ENCODE measurements at places on chromosomes 6 and 20.

DNA sequence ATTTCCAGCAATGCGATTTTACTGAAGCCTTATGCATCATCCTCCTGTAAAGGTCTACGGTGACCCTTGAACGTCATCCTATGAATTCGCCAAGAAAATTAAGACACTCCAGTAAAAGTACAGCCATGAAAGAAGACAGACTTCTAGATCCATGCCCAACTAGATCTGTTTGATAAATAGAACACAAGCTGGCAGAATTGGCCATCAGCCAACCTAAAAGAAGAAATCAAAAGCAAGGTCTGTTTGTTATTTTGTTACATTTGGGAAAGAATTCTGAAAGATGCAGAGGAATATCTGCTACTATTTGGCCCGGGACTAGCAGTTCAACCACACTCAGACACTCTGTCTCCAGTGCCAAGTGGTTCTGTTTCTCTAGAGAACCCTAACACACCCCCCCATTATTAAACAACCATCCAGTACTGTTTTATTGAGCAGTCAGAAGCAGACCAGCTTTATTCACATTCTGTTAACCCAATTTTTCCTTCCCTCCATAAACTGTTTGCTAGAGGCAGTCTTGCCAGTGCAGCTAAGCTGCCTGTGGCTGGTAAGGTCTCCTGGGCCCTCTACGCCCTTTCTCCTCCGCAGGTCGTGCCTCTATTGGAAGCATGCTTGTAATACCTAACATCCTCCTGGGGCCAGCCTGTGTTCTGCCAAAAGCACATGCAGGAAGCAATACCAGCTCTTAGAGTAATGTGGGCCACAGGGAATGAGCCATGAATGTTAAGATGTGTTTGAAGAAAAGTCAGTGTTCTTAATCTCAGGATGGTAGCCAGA is 30.7 kb downstream of the LY86 start:
- no peak for DNase-seq

GRCh38 chr20:52799130-52799529 is 173.0 kb upstream of the TSHZ2 start:
- no peak for DNase-seq

DNA sequence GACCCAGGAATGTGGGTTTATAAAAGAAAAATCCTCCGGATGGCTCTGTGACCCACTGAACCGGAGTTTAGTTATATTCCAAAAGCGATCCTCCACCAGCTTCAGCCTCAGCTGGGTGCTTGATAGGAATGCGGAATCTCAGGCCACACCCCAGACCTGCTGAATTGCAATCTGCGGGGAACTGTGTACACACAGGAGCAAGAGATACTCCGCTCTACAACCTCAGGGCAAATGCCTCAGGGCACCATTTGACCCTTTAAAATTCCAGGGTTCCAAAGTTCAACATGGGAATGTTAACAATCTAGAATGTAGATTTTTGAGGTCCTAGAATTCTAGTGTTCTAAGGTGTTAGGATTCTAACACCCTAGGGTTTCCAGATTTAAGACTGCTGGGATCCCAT is 10.8 kb downstream of the BPIFA2 start:
- DNase-seq, result peak; percentile 19

GRCh38 chr6:4707011-4707410 is 69.2 kb upstream of the CDYL start:
- DNase-seq, result no peak

DNA sequence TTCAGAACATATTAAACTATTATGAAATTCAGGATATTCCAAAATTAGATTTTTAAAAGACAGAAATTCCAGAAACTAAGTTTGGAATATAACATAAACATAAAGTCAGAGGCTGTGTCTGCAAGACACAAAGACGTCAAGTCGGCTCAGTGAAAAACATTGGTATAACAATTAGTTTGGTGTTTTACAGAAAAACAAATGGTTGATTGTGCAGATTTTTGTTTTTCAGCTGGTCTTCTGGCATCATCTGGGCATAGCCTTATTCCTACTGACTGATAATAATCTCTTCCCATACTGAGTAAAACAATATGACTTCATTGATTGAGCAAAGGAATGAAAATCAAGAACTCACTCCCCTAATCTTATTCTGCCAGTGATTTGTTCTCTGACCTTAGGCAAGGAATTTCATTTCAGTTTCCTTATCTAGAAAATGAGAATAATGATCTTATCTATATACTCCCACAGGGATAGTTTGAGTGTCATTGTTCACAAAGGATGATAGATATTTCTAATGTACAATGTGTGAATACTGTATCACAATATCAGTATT is 84.3 kb downstream of the FRK start:
- no peak for DNase-seq

GRCh38 chr6:11769244-11769643 is 9.4 kb downstream of the ADTRP start:
- DNase-seq, result no peak

DNA sequence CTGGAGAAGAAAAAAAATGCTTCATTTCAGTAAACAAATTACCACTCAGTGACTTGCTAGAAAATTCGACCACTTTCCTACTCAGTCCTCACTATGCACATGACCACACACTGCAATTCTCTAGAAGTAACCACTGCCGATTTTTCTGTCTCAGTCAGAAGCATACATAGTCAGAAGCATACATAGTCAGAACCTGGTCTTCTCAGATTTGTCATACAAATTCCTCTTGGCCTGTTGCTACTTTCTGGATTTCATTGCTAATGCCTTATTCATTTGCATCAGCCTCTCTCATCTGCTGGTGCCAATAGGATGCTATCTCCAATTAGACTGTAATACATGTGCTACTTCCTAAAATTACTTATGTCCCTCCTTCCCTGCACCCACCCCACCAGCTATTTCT is 10.2 kb upstream of the KIF16B start:
- no peak for DNase-seq

DNA sequence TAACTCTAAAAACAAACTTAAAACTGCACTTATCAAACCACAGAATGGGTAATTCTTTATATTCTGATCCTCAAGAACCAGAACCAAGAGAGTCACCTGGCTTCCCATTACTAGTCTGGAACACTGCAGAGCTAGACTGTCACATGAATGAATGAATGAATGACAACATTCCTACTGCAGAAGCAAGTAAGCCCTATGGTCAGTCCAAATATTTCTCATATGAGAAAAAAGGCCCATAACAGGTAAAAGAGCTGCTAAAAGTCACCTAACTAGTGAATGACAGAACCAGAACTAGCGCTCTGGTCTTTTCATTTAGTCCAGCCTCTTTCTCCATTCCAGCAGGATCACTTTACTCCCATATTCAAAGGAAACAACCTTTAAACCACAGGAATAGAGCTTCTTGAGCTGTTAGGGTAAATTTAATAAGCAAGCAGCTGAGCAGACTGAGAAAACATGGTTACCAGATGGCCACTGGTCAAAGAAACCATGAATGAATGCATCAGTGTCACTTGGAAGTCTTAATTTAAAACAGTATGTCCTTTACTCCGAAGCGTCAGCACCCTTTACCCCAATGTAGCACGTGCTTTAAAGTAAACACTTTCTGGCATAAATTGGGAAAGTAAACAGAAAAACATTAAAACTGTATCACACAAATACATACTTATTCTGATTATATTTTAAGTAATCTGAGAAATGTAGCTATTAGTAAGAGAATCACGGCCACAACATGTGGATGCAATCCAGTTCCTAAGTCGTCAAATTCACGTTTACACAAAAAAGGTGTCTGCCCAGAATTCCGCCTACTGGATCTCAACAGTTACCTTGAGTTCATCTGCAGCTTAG is 1.4 kb downstream of the PREP start:
- peak; percentile 31 for DNase-seq

DNA sequence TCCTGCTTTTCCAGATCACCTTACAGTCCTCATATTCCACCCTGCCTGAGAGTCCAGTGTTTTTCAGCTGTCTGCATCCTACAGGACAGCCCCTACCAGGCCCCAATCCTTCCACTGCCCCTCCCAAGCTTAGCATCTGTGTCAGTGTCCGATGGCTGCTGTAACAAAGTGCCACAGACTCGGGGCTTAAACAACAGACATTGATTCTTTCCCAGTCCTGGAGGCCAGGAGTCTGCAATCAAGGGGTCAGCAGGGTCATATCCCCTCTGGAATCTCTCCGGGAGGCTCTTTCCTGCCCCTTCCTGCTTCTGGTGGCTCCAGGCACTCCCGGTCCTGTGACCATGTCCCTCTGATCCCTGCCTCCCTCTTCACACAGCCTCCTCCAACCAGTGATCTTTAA is 396.6 kb upstream of the MAP3K7 start:
- DNase-seq, result no peak

- no peak for DNase-seq
Measured at GRCh38 chr20:56430461-56430860, 18.4 kb downstream of the CASS4 start.

- DNase-seq, result no peak
Measured at GRCh38 chr6:141139461-141139860, 993.3 kb upstream of the GJE1 start.

- DNase-seq, result peak; percentile 88
Measured at GRCh38 chr6:16322666-16323312, 84.4 kb downstream of the GMPR start.

GRCh38 chr6:79223611-79224404 is 10.7 kb downstream of the HMGN3 start:
- DNase-seq, result no peak

DNA sequence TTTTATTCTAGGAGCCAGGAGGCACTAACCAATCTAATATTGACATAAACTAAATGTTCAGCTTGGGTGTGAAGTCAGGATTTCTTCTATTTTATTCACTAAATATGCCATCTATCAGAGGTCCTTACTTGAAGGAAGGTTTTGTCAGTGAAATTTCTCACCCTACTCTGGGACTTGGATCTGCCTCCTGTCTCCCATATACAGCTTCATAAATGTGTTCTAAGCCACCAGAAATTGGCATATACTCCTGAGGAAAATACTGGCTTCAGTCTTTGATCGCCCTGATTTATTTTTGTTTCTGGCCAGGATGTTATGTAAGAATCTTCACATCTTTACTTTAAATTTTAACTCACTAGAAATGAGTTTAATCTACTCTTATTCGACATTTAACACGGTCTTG is 647.7 kb downstream of the C6orf118 start:
- DNase-seq, result no peak

GRCh38 chr6:128446497-128446896 is 73.9 kb downstream of the PTPRK start:
- no peak for DNase-seq

DNA sequence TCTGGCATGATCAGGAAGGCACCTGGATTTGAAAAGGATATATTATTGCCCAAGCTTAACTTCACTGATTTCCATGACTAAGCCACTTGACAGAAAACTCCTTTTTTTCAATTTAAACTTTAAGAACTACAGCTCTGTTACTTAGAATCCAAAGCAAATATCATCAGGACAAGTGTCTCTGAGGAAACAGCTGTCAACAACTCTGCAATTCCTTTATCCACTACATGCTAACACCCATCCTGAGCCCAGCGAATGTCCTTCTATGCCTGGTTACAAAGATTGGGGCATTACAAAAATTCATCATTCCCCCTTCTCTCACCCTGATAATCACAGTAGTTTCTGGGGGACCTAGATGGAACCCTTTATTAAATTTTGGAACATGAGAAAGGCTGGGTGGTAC is 136.8 kb downstream of the GMPR start:
- DNase-seq, result no peak

DNA sequence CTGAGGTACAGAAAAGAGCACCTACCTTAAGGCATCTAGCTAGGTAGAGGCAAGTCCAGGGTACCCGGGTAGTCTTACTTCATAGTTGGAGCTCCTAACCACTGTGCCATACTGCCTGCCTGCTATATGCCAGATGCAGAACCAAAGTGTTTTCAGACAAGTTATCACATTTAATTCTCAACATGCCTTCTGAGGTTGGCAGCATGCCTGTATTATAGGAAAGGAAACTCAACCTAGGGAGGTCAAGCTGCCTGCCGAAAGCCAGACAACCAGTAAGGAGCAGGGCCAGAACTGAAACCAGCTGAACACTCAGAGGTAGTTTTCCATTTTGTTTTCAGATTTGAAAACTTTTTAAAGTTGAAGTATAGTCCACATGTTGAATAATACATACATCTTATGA is 5.4 kb downstream of the CTNNBL1 start:
- peak; percentile 72 for DNase-seq

DNA sequence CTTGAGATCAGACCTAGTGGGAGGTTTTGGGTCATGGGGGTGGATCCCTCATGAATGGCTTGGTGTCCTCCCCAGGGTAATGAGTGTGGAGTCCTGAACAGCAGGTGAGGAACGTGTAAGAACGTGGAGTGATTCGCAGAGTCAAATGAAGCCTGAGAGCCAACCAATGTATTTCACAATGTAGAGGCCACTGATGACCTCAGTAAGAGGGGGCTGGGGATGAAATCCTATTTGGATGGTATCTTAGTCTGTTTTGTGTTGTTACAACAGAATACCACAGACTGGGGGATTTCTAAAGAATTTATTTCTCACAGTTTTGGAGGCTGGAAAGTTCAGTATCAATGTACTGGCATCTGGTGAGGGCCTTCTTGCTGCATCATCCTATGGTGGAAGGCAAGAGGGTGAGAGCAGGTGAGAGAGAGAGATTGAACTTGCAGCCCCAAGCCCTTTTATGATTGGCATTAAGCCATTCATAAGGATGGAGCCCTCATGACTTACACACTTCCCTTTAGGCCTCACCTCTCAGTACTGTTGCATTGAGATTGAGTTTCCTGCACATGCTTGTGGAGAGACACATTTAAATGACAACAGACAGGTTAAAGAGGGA is 47.3 kb upstream of the HIVEP1 start:
- peak; percentile 23 for DNase-seq

GRCh38 chr6:56642366-56643261 is at the start of gene DST:
Gene DST, minus strand, starts transcription at chr6:56642889.
- DNase-seq, result peak; percentile 94

DNA sequence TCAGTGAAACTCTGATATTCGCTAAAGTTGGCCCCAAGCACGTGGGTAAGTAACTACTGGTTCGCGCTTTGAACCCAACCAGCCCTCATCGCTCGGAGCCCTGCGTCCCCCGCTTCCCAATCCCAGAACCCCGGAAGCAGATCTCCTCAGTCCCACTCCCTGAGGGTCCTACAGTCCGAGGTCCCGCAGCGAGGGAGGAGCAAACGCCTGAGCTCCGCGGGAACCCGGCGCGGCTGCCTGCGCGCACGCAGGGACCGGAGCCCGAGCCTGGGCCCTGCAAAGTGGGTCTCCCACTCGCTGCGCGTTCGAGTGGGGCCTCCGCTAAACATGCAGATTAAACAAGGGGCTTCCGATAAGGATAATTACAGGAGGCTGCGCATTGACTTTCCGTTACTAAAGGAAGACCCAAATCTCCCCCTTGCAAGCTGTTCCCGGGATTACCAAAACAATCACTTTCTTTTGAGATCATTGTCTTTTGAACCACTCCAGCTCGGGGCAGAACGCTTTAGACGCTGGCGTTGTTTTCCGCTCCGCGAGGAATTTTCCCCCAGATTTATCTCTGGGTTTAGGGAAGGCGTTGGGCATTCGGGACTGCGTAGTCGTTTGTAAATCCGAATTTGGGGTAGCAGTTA is 1.3 kb upstream of the VSX1 start:
- no peak for DNase-seq

- DNase-seq, result no peak
Measured at GRCh38 chr20:40663991-40664880, 24.8 kb downstream of the MAFB start.

- DNase-seq, result no peak
Measured at GRCh38 chr6:104365451-104366234, 494.1 kb downstream of the HACE1 start.

All from choroid plexus epithelial cell (primary cell).